ENCODE measurements at places on chromosomes 3 and 15. TPM values are rescaled to one million over a fixed set of nuclear protein-coding genes. Genes with fewer than 3 reads are reported as not detected.

Gene TMEM212
- total RNA-seq, result not detected

Gene SLC9C1
- 0.79 TPM for total RNA-seq

Gene TRIM42
- total RNA-seq, result not detected

Gene ACOX2
- total RNA-seq, result 12.8 TPM

Gene GOLGA8M
- total RNA-seq, result 0.44 TPM

Gene CCDC9B
- 15.6 TPM for total RNA-seq

DNA sequence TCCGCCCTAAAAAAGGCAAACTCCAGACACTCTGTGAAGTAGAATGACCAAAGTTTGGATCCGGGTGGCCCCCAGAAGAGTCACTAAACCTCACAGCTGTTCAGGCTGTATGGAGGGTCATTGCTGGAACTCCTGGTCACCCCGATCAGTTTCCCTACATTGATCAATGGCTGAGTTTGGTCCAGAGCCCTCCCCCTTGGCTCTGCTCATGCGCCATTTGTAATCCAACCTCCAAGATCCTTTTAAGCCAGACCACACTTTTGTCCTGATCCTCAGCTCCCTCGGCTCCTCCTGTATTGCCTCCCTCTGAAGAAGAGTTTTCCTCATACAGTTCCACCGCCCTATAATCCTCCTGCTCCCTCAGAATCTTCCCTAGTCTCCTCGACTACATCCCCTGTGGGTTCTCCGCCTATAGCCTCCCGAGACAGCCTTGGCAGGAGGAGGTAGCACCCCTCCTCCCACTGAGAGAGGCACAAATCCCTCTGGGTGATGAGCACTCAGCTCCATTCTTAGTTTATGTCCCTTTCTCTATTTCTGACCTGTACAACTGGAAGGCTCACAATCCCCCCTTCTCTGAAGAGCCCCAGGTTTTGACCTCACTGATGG is 42.2 kb downstream of the ZBTB11 start:
- no peaks in the 10 kb centered on the region for H3K36me3 ChIP-seq
- no peak for DNase-seq
- no peak overlapping the region for H3K4me3 ChIP-seq
- H3K27me3 ChIP-seq, result no peaks in the 10 kb centered on the region
- H3K4me1 ChIP-seq, result no peaks in the 10 kb centered on the region
- H3K27ac ChIP-seq, result no peak overlapping the region

- H3K36me3 ChIP-seq, result no peaks in the 10 kb centered on the region
- H3K27ac ChIP-seq, result no peak overlapping the region
- no peaks in the 10 kb centered on the region for H3K4me1 ChIP-seq
- H3K4me3 ChIP-seq, result no peak overlapping the region
- DNase-seq, result peak; percentile 27
These were observed 63.1 kb upstream of the UBE3A start for GRCh38 chr15:25501828-25502446.

DNA sequence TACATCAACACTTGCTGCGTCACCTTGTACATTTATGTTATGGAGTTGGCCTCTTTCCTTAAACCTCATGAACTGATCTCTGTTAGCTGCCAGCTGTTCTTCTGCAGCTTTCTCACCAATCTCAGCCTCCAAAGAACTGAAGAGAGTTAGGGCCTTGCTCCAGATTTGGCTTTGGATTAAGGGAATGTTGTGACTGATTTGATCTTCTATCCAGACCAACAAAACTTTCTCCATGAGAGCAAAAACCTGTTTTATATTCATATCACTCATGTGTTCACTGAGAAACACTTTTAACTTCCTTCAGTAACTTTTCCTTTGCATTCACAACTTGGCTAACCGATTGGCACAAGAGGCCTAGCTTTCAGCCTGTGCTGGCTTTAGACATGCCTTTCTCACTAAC is 1156.0 kb upstream of the CADM2 start:
- H3K4me1 ChIP-seq, result no peaks in the 10 kb centered on the region
- no peaks in the 10 kb centered on the region for H3K27me3 ChIP-seq

DNA sequence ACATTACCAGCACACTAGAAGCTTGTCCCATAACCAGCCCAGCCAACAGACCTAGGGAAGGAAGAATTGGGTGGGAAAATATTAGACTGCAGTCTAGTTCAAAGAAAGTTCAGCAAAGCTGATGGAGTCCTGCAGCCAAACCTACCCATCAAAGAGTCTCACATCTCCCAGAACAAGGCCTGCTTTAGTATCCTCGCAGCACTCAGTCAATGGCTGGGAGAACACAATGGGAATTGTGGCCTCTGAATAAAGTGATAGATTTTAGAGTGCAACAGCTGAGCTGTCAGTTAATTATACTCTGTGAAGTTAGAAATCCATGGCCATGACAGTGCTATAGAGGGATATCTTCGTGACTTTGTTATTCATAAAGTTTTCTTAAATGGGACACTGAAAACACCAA is 207.2 kb upstream of the NAALADL2 start:
- H3K27me3 ChIP-seq, result no peaks in the 10 kb centered on the region
- DNase-seq, result no peak
- no peak overlapping the region for H3K27ac ChIP-seq
- H3K36me3 ChIP-seq, result no peaks in the 10 kb centered on the region

- peak; percentile 6 for DNase-seq
- no peaks in the 10 kb centered on the region for H3K27me3 ChIP-seq
- peak overlapping the region; percentile 85 for H3K4me3 ChIP-seq
- peak overlapping the region; percentile 95 for H3K27ac ChIP-seq
These were observed 718 bp downstream of the BNIP2 start for GRCh38 chr15:59688423-59688781.

GRCh38 chr3:88235102-88235501 is 85.3 kb downstream of the C3orf38 start:
- DNase-seq, result no peak
- no peaks in the 10 kb centered on the region for H3K36me3 ChIP-seq
- H3K4me1 ChIP-seq, result peaks cover 3% of the 10 kb centered on the region
- no peak overlapping the region for H3K4me3 ChIP-seq

DNA sequence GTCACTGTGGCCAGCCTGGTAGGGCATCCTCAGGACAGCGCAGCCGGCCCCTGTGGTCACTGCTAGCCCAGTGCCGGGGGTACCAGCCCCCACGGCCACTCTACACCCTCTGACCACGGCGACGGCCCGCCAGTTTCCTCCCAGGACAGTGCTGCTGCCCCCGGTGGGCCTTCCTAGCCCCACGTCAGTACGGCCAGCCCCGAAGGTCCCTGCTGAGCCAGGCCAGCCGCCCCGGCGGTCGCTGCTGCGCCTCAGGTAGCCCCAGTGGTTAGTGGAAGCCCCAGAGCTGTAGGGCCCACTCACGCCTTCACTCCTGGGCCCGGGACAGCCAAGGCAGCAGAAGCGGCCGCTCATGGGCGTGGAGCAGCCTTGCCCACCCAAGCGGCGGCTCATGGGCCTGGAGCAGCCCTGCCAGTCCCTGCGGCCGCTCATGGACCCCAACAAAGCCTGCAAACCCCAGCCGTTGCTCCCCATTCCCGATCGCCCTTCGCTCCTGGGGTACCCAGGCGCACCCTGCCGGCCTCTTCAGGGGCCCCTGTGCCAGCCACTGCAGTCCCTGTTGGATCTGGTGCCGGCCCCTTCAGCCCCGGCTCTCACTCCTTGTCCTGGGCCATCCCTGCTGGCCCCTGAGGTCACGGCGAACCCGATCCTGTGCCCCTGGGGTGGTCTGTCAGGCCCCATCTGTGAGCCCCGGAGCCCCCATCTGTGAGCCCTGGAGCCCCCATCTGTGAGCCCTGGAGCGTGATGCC is 9.5 kb upstream of the ROPN1B start:
- H3K27me3 ChIP-seq, result no peaks in the 10 kb centered on the region
- no peak overlapping the region for H3K27ac ChIP-seq
- no peak for DNase-seq
- no peak overlapping the region for H3K4me3 ChIP-seq
- no peaks in the 10 kb centered on the region for H3K36me3 ChIP-seq
- H3K4me1 ChIP-seq, result no peaks in the 10 kb centered on the region

- H3K27me3 ChIP-seq, result no peaks in the 10 kb centered on the region
- no peak overlapping the region for H3K27ac ChIP-seq
These were observed 77.0 kb downstream of the LPP start for GRCh38 chr3:188230962-188231361.

GRCh38 chr3:87145553-87145952 is 81.6 kb upstream of the CHMP2B start:
- no peak overlapping the region for H3K4me3 ChIP-seq
- H3K27ac ChIP-seq, result no peak overlapping the region
- H3K27me3 ChIP-seq, result no peaks in the 10 kb centered on the region
- no peaks in the 10 kb centered on the region for H3K4me1 ChIP-seq
- peak; percentile 42 for DNase-seq

- no peaks in the 10 kb centered on the region for H3K4me1 ChIP-seq
- H3K4me3 ChIP-seq, result no peak overlapping the region
- no peak for DNase-seq
- no peak overlapping the region for H3K27ac ChIP-seq
These were observed 395.8 kb downstream of the MAGI1 start for GRCh38 chr3:65642883-65643282.

GRCh38 chr3:61371123-61371522 is 119.9 kb upstream of the FHIT start:
- no peaks in the 10 kb centered on the region for H3K4me1 ChIP-seq
- peaks cover 15% of the 10 kb centered on the region for H3K27me3 ChIP-seq
- DNase-seq, result peak; percentile 35

GRCh38 chr3:132038198-132038825 is 3.5 kb upstream of the CPNE4 start:
- no peaks in the 10 kb centered on the region for H3K36me3 ChIP-seq
- no peak overlapping the region for H3K27ac ChIP-seq
- no peaks in the 10 kb centered on the region for H3K4me1 ChIP-seq

GRCh38 chr3:126968391-126969390 is 14.2 kb upstream of the PLXNA1 start:
- DNase-seq, result no peak
- H3K4me3 ChIP-seq, result no peak overlapping the region
- H3K4me1 ChIP-seq, result no peaks in the 10 kb centered on the region
- H3K36me3 ChIP-seq, result no peaks in the 10 kb centered on the region
